Naive thymus-derived CD8-positive, alpha-beta T cell (primary cell): ENCODE measurements at places on chromosomes 1 and 21. TPM values are rescaled to one million over a fixed set of nuclear protein-coding genes. Genes with fewer than 3 reads are reported as not detected.

DNA sequence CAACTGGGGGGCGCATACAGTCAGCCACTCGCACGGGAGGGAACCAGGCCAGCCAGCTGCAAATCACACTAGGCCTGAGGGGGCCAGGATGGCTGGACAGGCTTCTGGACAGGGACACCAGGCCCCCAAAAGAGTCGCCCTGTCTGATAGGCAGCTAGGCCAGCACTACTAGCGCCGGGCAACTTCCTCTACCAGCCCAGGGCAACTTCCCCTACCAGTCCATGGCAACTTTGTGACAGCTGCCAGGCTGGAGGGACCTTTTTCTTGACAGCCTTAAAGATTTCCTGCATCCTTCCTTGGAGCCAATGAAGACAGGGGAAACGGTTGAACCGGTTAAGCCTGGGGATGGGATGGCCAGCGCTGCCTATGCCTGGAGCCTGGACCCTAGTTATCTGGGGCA lies 5.1 kb downstream of the IFFO2 start:
- peak; percentile 33 for DNase-seq
- peaks cover 53% of the 10 kb centered on the region for H3K4me1 ChIP-seq
- peak overlapping the region; percentile 85 for H3K4me3 ChIP-seq
- H3K27me3 ChIP-seq = no peaks in the 10 kb centered on the region
- H3K36me3 ChIP-seq = no peaks in the 10 kb centered on the region

GRCh38 chr1:228376651-228377631 lies 29.7 kb downstream of the TRIM11 start:
- no peak for DNase-seq
- no peak overlapping the region for H3K27ac ChIP-seq
- peaks cover 3% of the 10 kb centered on the region for H3K27me3 ChIP-seq
- no peaks in the 10 kb centered on the region for H3K36me3 ChIP-seq
- peaks cover 7% of the 10 kb centered on the region for H3K4me1 ChIP-seq

- no peak overlapping the region for H3K27ac ChIP-seq
- no peak overlapping the region for H3K4me3 ChIP-seq
- no peak for DNase-seq
- no peaks in the 10 kb centered on the region for H3K4me1 ChIP-seq
Measured at GRCh38 chr21:28294051-28294450, 698.6 kb downstream of the LTN1 start.

DNA sequence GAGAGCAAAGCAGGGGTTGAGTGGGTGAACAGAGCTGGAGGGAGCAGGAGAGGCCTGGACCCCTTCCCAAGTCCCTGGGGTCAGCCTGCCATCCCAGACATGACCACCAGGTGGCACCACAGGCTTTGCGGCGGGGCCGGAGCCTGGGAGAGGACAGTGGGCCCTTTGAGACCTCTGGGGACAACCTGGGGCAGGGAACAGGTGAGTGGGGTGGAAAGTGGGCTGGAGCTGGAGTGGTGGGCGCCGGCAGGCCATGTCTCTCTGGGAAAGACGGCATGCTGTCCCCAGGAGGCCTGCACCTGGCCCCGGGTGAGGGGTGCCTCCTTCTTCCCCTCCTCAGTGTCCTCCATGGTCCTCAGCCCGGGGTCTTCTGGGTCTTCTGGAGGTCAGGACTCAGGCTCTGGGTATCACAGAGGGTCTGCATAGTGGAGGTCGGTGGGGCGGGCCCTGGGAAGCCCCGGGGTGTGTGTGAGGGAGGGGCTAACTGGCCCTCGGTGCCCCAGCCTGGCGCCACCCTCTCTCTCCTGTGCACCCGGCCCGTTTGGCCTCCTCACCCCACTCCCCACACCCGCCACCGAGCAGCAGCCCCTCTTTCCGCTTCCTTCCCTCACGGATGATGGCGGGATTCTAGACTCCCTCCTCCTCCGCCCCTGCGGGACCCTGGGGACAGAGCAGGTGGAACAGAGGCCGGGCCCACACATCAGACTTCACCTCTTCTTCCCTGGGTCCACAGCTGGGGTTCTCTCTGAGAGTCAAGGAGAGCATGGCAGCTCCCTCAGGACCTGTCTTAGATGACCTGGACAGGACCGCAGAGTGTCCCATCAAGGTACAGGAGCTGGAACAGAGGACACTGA lies 28.5 kb upstream of the PKP1 start:
- peaks cover 16% of the 10 kb centered on the region for H3K27me3 ChIP-seq
- H3K4me3 ChIP-seq = no peak overlapping the region
- H3K4me1 ChIP-seq = peaks cover 1% of the 10 kb centered on the region
- peak; percentile 59 for DNase-seq
- no peaks in the 10 kb centered on the region for H3K36me3 ChIP-seq

Gene OLFML2B
- total RNA-seq = not detected

Gene SLAMF1
- total RNA-seq = 9.8 TPM

DNA sequence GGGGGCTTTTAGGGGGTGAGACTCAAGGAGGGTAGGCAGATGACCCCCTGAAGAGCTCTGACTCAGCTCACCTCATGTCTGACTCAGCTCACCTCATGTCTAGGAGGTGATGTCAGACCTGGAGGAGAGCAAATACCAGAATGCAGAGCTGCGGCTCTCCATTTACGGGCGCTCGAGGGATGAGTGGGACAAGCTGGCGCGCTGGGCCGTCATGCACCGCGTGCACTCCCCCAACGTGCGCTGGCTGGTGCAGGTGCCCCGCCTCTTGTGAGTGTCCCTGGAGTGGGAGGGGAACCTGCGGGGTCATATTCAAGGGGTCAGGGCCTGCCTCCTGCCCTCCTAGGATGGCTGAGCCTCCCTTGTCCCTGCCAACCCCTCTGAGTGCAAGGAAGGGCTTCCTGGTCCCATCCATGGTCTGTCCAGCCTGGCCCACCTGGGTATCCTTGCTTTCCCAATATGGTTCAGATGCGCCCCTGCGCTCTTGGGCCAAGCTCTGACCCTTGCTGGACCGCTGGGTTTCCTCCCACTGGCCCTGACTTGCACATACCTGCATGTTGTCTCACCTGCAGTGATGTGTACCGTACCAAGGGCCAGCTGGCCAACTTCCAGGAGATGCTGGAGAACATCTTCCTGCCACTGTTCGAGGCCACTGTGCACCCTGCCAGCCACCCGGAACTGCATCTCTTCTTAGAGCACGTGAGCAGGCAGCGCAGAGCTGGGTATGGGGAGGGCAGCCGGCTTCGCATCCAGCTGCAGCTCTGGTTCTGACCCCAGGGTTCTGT lies 9.1 kb downstream of the AMPD2 start:
- no peaks in the 10 kb centered on the region for H3K27me3 ChIP-seq
- no peak overlapping the region for H3K27ac ChIP-seq
- no peak overlapping the region for H3K4me3 ChIP-seq

DNA sequence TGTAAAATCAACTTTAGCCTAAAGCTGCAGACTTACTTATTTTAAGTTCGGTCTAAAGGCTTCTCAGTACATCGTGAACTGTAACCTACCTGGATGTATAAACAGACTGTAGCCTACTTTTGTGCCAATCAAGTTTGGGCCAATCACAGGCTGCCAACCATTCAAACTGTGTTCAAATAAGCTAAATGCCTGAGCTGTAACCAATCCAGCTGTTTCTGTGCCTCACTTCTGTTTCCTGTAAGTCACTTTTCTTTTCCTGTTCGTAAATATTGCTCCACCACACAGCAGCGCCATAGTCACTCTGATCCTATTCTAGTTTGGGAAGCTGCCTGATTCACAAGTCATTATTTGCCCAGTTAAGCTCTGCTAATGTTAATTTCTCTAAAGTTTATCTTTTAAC lies 37.5 kb upstream of the SLAMF9 start:
- no peak for DNase-seq
- H3K27ac ChIP-seq = no peak overlapping the region
- no peak overlapping the region for H3K4me3 ChIP-seq
- no peaks in the 10 kb centered on the region for H3K36me3 ChIP-seq
- peaks cover 5% of the 10 kb centered on the region for H3K4me1 ChIP-seq
- H3K27me3 ChIP-seq = peaks cover 7% of the 10 kb centered on the region

Gene OR6K3
- not detected for total RNA-seq

- no peaks in the 10 kb centered on the region for H3K36me3 ChIP-seq
- H3K4me1 ChIP-seq = peaks cover 40% of the 10 kb centered on the region
- no peaks in the 10 kb centered on the region for H3K27me3 ChIP-seq
- no peak for DNase-seq
Measured at GRCh38 chr1:168507231-168507630, 36.6 kb downstream of the XCL2 start.

Gene AVPR1B
- not detected for total RNA-seq

Gene HLX
- 0.33 TPM for total RNA-seq

DNA sequence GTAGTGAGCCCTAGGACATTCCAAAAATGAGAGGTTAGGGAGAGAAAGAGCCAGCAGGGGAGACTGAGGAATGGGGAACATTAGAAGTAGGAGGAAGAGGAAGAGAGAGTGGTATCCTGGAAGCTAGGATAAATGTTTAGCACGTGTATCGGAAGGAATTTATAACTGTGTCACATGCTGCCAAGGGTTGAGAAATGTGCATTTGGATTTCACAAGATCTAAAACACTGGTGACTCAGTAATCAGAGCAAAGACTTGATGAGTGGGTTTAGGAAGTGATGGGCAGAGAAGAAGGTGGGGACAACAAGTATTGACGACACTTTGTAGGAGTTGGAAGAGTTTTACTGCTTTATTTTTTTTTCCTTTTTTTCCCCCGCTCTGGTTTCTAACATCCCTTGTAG lies 193.9 kb downstream of the FMN2 start:
- H3K27ac ChIP-seq = no peak overlapping the region
- DNase-seq = no peak
- no peaks in the 10 kb centered on the region for H3K4me1 ChIP-seq
- H3K36me3 ChIP-seq = no peaks in the 10 kb centered on the region

Gene SIK1
- total RNA-seq = 5.1 TPM

Gene MFSD2A
- total RNA-seq = 0.81 TPM

DNA sequence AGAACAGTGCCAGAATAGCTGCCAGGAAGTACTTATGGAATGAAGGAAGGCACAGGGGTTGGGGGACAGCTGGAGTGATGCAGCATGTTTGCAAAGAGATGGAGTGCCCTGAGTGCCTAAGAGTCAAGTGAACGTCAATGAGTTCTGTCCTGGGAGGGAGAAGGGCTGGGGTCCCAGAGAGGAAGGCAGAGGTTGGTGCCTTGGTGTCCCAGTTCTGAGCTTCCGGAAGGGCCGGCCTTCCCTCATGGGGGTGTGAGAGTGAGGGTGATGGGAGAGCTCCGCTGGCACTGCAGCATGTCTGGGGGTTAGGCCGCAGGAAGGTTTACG lies 17.6 kb downstream of the NES start:
- no peaks in the 10 kb centered on the region for H3K36me3 ChIP-seq
- H3K4me1 ChIP-seq = peaks cover 60% of the 10 kb centered on the region
- peak overlapping the region; percentile 6 for H3K4me3 ChIP-seq
- H3K27ac ChIP-seq = peak overlapping the region; percentile 60
- H3K27me3 ChIP-seq = peaks cover 19% of the 10 kb centered on the region
